ENCODE measurements at places on chromosomes 7 and 10. TPM values are rescaled to one million over a fixed set of nuclear protein-coding genes. Genes with fewer than 3 reads are reported as not detected.

Gene GDI2
- 351 TPM for total RNA-seq

Gene IDI2
- total RNA-seq = not detected

Gene TRIM56
- total RNA-seq = 6.6 TPM

Gene C10orf105
- total RNA-seq = not detected

Gene TMEM213
- total RNA-seq = not detected

Gene CFAP46
- total RNA-seq = 3.9 TPM

Gene C7orf33
- total RNA-seq = not detected

Gene PON3
- not detected for total RNA-seq

Gene CALML3
- not detected for total RNA-seq

Gene WNT8B
- total RNA-seq = not detected

Gene NEURL1
- total RNA-seq = 0.15 TPM

Gene GDF10
- total RNA-seq = not detected

Gene MYO1G
- not detected for total RNA-seq

Gene CRPPA
- 0.74 TPM for total RNA-seq

Gene KIF11
- 37.5 TPM for total RNA-seq

Gene STRIP2
- 5.6 TPM for total RNA-seq

Gene PLXDC2
- total RNA-seq = 4.9 TPM

Gene AKR1C3
- total RNA-seq = 1.8 TPM

Gene GIMAP2
- total RNA-seq = 0.15 TPM

Gene LDB3
- 0.15 TPM for total RNA-seq

Gene HHEX
- total RNA-seq = 1.6 TPM

Gene PNLIPRP1
- total RNA-seq = not detected

Gene STAG3
- 0.84 TPM for total RNA-seq

Gene CNOT4
- 5.5 TPM for total RNA-seq

Gene SVOPL
- not detected for total RNA-seq

Gene ANKRD1
- total RNA-seq = 6.5 TPM

Gene LRRC18
- total RNA-seq = not detected

Gene AMZ1
- not detected for total RNA-seq

Gene CTTNBP2
- 2.5 TPM for total RNA-seq
